ENCODE measurements at places on chromosomes 3 and 15.
A peak's percentile ranks its signal among the peaks of the same experiment; 100 is the strongest.

GRCh38 chr15:34883042-34883441 lies 86.5 kb downstream of the AQR start:
- no peak for DNase-seq

DNA sequence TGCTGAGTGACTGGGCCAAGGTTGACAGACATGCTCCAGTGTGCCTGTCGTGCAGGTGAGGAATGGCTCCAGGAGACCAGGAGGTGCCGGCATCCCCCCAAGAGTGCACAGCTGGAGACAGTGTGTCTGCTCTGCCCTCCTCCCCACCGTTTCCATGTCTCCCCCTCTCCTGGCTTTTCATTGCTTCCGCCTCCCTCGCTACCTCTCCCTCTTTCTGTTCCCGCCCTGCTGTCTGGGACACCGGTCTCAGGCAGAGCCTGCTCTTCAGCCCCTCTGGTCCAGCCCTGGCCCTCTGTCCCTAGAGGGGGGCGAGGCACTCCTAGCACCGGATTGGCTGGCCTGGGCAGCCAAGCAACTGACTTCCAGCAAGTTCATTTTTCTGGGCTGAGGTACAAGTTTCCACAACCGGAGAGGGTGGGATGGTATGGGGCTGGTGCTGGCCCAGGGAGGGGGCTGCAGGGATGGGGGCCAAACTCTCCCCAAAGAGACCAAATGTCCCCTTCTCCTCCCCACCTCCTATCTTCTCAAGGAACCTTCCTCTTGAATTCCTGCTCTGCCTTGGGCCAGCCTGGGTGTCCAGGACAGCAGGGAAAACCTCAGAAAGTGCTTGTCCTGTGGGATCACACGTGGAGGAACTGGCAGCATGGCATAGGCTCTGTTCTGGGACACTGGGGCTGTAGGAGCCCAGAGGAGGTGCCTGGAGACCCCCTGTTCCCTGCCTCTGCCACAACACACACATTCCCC lies 32.6 kb downstream of the PRKCD start:
- no peak for DNase-seq

GRCh38 chr3:52225452-52226228 lies at the start of gene TLR9:
Gene TLR9 (minus strand): TSS chr3:52225645. CDS start chr3:52225529, 116 bp downstream.
- DNase-seq, result peak; percentile 80

GRCh38 chr3:64666171-64666588 lies 21.6 kb downstream of the ADAMTS9 start:
- DNase-seq, result no peak

GRCh38 chr15:67401336-67401735 lies 119.6 kb upstream of the C15orf61 start:
- no peak for DNase-seq

DNA sequence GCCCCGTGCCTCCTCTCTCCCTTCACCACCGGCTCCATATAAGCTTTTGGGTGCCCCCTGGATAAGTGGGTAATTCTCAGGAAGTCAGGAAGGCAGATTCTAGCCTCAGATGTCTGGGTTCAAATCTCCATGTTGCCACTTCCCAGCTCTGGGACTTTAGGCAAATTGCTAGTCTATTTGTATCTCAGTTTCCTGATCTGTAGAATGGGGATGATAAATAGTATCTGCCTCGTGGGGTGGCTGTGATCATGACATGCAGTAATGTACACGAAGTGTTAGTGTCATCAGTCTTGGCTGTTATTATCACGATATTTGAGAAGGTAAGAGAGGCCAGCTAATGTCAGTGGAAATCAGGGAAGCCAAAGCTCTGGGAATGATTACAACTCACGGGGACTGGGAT lies 43.3 kb downstream of the MUC4 start:
- no peak for DNase-seq

- DNase-seq, result no peak
Observed at GRCh38 chr3:24111711-24112110, 166.6 kb downstream of the NR1D2 start.

- no peak for DNase-seq
Observed at GRCh38 chr3:49462222-49462621, 7.8 kb upstream of the DAG1 start.

DNA sequence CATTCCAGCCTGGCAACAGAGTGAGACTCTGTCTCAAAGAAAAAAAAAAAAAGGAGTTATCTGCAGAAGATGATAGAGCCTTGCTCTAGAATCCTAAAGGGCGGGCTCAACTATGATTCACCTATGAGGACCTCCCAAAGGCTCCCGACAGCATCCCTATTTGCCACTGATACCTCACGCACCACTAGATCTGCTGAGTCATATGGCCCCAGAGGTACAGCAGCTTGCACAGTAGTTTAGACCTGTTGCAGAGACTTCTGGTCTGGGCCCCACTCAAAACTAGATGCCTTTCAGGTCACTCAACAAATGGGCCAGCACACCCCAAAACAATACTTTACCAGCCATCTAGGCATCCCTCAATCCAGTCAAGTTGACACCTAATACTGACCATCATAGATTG lies 38.1 kb upstream of the PTX3 start:
- DNase-seq, result no peak

- no peak for DNase-seq
Observed at GRCh38 chr15:60964527-60964926, 264.6 kb downstream of the RORA start.

DNA sequence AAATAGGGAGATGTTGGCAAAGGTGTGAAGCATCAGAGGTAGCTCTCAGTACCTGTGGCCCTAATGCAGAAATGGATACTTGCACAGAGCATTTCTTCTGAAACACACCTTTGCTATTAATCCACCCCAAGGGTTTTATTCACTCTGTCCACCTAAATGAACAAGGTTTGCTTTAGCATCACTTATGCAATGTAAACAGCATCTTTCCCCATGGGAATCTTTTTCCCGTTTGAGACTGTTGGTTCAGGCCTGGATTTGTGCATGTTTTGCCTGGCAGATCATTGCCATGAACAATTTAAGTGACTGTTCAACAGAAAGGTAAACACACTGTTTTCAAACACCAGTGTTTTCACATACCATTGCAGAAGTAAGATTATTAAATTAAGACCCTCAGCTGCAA lies 508.3 kb downstream of the SOX2 start:
- no peak for DNase-seq

DNA sequence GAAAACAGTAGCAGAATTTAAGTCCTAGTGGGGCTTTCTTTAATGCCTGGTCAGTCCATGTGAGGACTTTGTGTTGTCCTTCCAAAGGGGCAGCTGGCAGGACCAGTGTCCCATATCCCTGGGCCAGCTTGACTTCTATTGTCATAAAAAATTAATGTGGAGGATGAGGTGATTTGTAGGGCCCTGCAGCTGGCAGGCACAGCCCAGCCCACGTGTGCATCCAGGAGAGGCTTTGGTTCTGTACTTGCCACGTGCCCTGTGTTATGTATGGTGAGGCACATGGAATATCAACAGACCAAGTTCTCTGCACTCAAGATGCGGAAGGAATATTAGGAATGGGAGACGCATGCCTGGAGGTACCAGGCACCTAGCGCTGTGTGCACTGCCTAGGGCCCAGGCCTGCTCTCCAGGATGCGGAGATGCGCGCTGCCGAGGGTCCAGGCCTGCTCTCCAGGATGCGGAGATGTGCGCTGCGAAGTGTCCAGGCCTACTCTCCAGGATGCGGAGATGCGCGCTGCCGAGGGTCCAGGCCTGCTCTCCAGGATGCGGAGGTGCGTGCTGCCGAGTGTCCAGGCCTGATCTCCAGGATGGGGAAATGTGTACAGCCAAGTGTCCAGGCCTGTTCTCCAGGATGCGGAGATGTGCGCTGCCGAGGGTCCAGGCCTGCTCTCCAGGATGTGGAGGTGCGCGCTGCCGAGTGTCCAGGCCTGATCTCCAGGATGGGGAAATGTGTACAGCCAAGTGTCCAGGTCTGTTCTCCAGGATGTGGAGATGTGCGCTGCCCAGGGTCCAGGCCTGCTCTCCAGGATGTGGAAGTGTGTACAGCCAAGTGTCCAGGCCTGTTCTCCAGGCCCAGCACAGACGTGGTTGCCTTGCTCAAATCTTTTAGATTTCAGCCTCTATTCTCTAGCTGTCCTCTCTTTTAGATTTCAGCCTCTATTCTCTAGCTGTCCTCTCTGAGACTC lies 183.3 kb upstream of the ROPN1 start:
- no peak for DNase-seq
